ENCODE measurements at places on chromosomes 6 and 20. TPM values are rescaled to one million over a fixed set of nuclear protein-coding genes. Genes with fewer than 3 reads are reported as not detected.
A peak's percentile ranks its signal among the peaks of the same experiment; 100 is the strongest.

DNA sequence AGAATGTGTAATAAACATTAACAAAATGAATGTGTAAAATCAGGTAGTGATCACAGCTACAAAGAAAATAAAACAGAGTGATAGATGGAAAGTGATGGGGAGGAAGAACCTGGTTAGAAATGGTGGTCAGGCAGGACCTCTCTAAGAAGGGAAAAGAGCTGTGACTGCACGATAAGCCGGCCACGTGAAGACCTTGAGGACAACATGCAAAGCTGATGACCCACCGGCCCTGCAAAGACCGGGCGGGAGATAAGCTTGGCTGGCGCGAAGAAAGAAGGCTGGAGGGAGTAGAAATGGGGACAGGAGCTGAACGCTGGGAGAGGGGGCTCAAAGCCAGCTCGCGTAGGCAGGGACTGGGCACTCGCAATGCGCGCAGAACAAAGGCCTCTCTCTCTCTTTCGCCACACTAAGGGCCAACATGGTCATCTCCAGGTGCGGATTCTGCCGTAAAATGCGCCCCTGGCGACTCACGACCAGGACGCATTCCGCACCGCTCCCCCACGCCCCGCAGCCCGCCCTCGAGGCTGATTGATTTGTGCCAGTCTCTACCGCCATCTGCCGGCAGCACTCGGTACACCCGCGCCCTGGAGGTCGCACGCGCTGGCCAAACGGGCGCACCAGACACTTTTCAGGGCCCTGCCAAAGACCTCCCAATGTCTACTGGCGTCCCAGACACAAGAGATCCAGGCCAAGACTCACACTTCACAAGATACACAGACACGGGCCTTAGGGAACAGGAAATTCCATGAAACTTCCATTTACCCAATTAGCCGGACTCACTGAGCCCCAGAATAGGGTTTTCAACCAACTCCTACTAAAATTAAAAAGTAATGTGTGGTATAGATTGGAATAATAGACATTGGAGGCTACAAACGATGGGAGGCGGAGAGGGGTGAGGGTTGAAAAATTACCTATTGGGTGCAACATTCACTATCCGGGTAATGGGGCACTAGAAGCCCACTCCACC lies 9.4 kb downstream of the DEFB132 start:
- no peaks in the 10 kb centered on the region for H3K36me3 ChIP-seq
- no peaks in the 10 kb centered on the region for H3K27me3 ChIP-seq
- DNase-seq, result peak; percentile 92
- H3K27ac ChIP-seq, result no peak overlapping the region
- H3K4me3 ChIP-seq, result peak overlapping the region; percentile 57

GRCh38 chr6:145213614-145214013 lies 521.7 kb downstream of the EPM2A start:
- no peaks in the 10 kb centered on the region for H3K4me1 ChIP-seq
- no peak for DNase-seq
- H3K36me3 ChIP-seq, result no peaks in the 10 kb centered on the region
- no peak overlapping the region for H3K4me3 ChIP-seq
- no peak overlapping the region for H3K27ac ChIP-seq
- H3K27me3 ChIP-seq, result no peaks in the 10 kb centered on the region

GRCh38 chr20:41748051-41748450 lies 129.9 kb upstream of the CHD6 start:
- DNase-seq, result no peak
- no peaks in the 10 kb centered on the region for H3K27me3 ChIP-seq
- H3K36me3 ChIP-seq, result no peaks in the 10 kb centered on the region
- H3K27ac ChIP-seq, result no peak overlapping the region

The RAET1L gene
- total RNA-seq, result not detected

DNA sequence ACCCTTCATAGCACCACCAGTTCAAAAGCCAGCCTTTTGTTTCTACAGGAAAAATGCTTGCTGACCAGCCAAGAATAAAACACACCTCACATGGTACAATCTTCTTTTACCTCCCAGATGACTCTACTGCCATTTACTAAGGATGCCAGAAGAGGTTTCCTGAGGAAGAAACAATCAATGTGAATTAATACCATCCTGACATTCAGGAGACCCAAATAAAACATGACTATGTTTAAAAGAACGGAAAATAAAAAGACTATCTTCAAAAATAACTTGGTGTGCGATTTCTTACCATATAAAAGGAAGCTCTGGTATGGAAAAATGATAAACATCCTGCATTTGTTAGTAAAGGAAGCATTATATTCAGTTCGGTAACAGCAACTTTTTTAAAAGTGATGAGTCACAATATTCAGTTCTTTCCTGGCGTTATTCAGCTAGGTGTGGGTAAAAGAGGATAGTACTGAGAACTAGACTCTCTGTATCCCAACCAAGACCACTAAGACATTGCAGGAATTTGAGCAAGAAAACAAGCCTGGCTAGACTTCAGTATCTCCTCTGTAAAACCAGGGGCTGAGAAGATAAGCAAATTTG lies 16.3 kb downstream of the COL21A1 start:
- no peak overlapping the region for H3K4me3 ChIP-seq
- H3K36me3 ChIP-seq, result no peaks in the 10 kb centered on the region

GRCh38 chr6:37776566-37776965 lies 43.0 kb upstream of the ZFAND3 start:
- no peak overlapping the region for H3K27ac ChIP-seq
- no peaks in the 10 kb centered on the region for H3K27me3 ChIP-seq
- no peak for DNase-seq
- no peak overlapping the region for H3K4me3 ChIP-seq

- no peaks in the 10 kb centered on the region for H3K27me3 ChIP-seq
- H3K36me3 ChIP-seq, result no peaks in the 10 kb centered on the region
- no peak overlapping the region for H3K4me3 ChIP-seq
- no peak overlapping the region for H3K27ac ChIP-seq
Observed at GRCh38 chr6:53696341-53696740, 30.8 kb upstream of the KLHL31 start.

The ASXL1 gene
- total RNA-seq, result 99.2 TPM

- H3K4me1 ChIP-seq, result no peaks in the 10 kb centered on the region
- no peaks in the 10 kb centered on the region for H3K36me3 ChIP-seq
- no peak overlapping the region for H3K4me3 ChIP-seq
Observed at GRCh38 chr6:4262526-4262925, 127.2 kb upstream of the ECI2 start.

The MUC22 gene
- not detected for total RNA-seq

DNA sequence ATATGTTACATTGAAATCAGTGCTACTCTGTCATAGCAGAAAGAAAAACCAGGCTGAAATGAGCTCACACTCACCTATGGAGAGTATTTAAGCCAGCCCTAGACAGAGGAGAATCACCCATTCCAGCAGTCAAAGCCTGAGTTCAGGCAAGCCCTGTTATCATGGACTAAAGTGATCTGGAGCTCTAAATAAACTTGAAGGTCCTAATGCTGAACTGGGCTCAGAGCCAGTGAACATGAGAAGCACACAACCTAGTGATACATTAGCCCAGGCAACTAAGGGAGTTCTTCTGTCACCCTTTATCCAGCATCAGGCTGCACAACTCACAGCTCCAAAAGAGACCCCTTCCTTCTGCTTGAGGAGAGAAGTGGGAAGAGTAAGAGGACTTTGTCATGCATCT lies 425.0 kb downstream of the COL12A1 start:
- H3K36me3 ChIP-seq, result no peaks in the 10 kb centered on the region
- H3K27ac ChIP-seq, result no peak overlapping the region
- no peak for DNase-seq
- no peak overlapping the region for H3K4me3 ChIP-seq

GRCh38 chr20:19908576-19908975 lies 108.6 kb upstream of the NAA20 start:
- peaks cover 3% of the 10 kb centered on the region for H3K4me1 ChIP-seq
- H3K27me3 ChIP-seq, result no peaks in the 10 kb centered on the region
- H3K4me3 ChIP-seq, result no peak overlapping the region
- no peak for DNase-seq
- no peak overlapping the region for H3K27ac ChIP-seq

GRCh38 chr6:12289365-12289919 lies 719 bp upstream of the EDN1 start:
- no peaks in the 10 kb centered on the region for H3K27me3 ChIP-seq
- peak; percentile 76 for DNase-seq
- H3K4me1 ChIP-seq, result no peaks in the 10 kb centered on the region
- H3K36me3 ChIP-seq, result no peaks in the 10 kb centered on the region
- peak overlapping the region; percentile 82 for H3K27ac ChIP-seq
